ENCODE measurements at places on chromosomes 6 and 20. TPM values are rescaled to one million over a fixed set of nuclear protein-coding genes. Genes with fewer than 3 reads are reported as not detected.

DNA sequence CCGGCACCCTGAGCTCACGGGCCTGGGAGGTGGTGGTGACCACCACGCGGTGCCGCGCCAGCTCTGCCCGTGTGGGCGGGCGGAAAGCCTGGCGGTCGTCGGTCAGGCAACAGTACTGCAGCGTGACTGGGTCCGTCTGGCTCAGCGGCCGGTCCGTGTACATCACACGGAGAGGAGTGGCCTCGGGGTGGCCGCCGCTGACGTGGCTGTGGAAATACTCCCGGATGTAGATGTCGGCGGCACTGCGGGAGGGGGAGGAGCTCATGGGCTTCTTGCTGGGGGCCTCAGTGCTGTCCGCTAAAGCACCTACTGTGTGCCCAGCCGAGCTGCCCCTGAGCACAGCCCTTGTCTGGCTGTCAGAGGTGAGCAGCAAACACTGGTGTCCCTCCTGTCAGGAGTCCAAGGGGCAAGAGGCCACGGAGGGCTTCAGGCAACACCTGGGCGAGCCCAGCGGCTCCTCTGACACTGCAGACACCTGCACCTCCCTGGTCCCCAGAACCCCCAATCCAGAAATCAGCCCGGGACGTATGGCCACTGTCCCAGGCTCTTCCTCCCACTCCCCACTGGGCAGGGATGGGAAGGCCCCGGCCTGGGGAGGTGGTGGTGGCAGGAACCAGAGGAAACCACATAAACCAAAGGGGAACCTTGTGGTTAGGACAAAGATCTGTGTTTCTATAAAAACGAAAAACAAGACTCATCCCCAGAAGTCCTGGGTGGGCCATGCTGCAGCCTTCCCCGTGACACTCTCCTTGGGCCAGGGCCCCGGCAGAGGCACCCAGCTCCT lies 6.5 kb downstream of the HELZ2 start:
- DNase-seq: no peak

DNA sequence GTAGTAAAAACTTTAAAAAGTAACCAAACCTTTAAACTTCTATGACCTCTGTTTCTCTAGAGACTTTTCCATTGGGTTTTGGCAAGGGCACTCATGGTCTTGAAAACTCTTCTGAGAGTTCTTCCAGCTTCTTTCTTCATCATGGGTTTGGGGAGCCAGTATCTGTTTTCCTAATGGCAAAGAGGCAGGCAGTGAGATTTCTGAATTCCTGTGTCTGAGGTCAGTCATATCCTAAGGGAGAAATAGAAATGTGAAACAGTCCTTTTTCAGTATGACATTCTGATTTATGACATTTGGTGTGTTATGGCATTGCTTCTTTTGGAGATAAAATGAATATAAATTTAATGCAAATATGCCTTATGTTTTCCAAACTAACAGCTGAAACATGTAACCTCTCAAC lies 518.5 kb upstream of the MARCKS start:
- DNase-seq: no peak

GRCh38 chr6:78984225-78984950 lies 93.7 kb downstream of the PHIP start:
- no peak for DNase-seq

GRCh38 chr20:43017241-43018030 lies 172.3 kb downstream of the PTPRT start:
- no peak for DNase-seq

- no peak for DNase-seq
Measured at GRCh38 chr6:71080133-71080532, 123.3 kb upstream of the B3GAT2 start.

DNA sequence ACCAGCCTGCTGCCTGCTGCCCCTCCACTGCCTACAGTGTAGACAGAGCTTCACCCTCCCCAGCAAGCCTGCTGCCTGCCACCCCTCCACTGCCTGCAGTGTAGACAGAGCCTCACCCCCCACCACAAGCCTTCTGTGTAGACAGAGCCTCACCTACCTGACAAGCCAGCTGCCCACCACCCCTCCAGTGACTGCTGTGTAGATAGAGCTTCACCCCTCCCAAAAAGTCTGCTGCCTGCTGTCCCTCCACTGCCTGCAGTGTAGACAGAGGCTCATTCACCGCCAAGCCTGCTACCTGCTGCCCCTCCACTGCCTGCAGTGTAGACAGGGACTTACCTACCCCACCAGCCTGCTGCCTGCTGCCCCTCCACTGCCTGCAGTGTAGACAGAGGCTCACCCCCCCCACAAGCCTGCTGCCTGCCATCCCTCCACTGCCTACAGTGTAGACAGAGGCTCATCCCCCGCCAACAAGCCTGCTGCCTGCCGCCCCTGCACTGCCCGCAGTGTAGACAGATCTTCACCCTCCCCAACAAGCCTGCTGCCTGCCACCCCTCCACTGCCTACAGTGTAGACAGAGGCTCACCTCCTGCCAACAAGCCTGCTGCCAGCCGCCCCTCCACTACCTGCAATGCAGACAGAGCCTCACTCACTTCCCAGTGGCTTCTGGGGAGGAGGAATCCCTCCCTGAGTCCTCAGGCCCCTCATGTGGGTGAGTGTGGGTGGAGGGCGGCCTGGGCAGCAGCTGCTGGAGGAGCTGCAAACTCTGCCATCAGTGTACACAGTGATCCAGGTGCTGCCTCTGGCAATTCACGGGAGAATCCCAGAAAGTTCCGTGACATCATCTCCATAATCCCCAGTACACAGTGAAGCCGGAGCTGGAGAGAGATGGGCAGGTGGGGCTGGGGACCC lies 140.9 kb downstream of the DLL1 start:
- no peak for DNase-seq

The ADGB gene
- not detected for total RNA-seq

The CST5 gene
- total RNA-seq: not detected

The UBD gene
- 1.1 TPM for total RNA-seq

DNA sequence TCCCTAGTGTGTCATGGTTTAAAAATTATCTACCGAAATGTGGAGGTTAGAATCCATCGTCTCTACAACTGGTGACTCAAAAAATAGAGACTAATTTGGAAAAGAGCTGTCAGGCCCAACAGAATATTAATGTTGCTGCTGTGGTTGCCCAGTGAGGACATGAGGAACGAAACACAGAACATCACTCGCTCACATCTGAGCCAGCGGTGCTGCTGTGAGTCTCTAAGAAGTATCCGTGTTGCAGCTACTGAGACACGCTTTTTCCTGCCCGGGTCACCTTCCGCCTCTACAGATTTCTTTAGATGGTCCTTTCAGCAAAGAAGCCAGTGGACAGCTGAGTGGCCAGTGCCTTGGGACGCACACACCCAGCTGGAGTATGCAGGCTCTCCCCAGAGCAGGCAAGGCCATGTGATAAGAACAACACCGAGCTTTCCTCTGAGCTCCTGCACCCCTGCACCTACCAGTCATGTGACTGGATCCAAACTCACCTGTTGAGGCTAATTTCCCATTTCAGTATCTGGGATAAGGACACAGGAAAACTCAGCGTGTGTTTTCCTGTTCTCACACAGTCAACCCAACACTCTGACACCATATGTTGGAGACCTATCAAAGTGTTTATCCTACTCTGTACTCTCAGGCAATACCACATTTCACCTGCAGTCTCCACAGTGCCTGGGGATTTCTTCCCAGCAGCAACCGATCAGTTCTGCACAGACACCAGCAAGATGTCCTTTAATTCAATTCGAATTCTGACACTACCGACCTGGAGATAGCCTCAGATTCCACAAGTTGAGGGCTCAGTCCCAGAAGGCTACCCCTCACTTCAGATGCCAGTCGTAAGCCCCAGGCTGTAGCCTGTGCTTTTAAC lies 119.0 kb upstream of the RPS6KA2 start:
- DNase-seq: no peak

Data from H4 (cell line).